ENCODE measurements at places on chromosomes 1 and 21. TPM values are rescaled to one million over a fixed set of nuclear protein-coding genes. Genes with fewer than 3 reads are reported as not detected.

OR10K2 gene
- total RNA-seq = not detected

LENEP gene
- total RNA-seq = not detected

HORMAD1 gene
- total RNA-seq = not detected

MYBPH gene
- total RNA-seq = 1.1 TPM

SRSF10 gene
- 195 TPM for total RNA-seq

DENND2C gene
- total RNA-seq = 1.7 TPM

LRRC39 gene
- total RNA-seq = 0.43 TPM

RGS13 gene
- not detected for total RNA-seq

LRRC3 gene
- not detected for total RNA-seq

FAM76A gene
- 8.4 TPM for total RNA-seq

CFAP74 gene
- total RNA-seq = not detected

TPM3 gene
- total RNA-seq = 248 TPM

TRABD2B gene
- total RNA-seq = 1.1 TPM

CLCA1 gene
- not detected for total RNA-seq

KIF17 gene
- 0.10 TPM for total RNA-seq

TRIM46 gene
- 0.79 TPM for total RNA-seq

CYP4A11 gene
- not detected for total RNA-seq

ANXA9 gene
- total RNA-seq = not detected

DRAXIN gene
- 7.1 TPM for total RNA-seq

GSTM5 gene
- 0.02 TPM for total RNA-seq

AMPD1 gene
- not detected for total RNA-seq

SPAG17 gene
- total RNA-seq = 0.18 TPM

PLA2G2D gene
- not detected for total RNA-seq

HES3 gene
- not detected for total RNA-seq

IL12RB2 gene
- total RNA-seq = not detected

SYT2 gene
- 0.06 TPM for total RNA-seq

AMY1B gene
- not detected for total RNA-seq

TFAP2E gene
- 9.8 TPM for total RNA-seq

KRTAP20-1 gene
- total RNA-seq = not detected

KLF17 gene
- not detected for total RNA-seq

GPR137B gene
- 8.7 TPM for total RNA-seq

CLCA4 gene
- not detected for total RNA-seq

CRYZL1 gene
- 29.0 TPM for total RNA-seq

B3GALT5 gene
- total RNA-seq = 5.4 TPM

LCE1A gene
- not detected for total RNA-seq

NBPF4 gene
- total RNA-seq = 1.4 TPM

TMOD4 gene
- not detected for total RNA-seq

SLC41A1 gene
- total RNA-seq = 33.2 TPM

FHAD1 gene
- 2.3 TPM for total RNA-seq

C8B gene
- total RNA-seq = not detected

S100A9 gene
- not detected for total RNA-seq

FUCA1 gene
- 0.18 TPM for total RNA-seq

CDC14A gene
- 10.2 TPM for total RNA-seq

COL11A1 gene
- not detected for total RNA-seq

PDZK1IP1 gene
- not detected for total RNA-seq

TAS1R1 gene
- 0.20 TPM for total RNA-seq

IRF2BP2 gene
- total RNA-seq = 41.1 TPM

OR2L13 gene
- not detected for total RNA-seq

BARHL2 gene
- total RNA-seq = not detected

AXDND1 gene
- not detected for total RNA-seq

INTS7 gene
- total RNA-seq = 41.2 TPM

SLC44A5 gene
- total RNA-seq = 0.33 TPM

CD5L gene
- total RNA-seq = not detected

CD52 gene
- total RNA-seq = not detected

S100A5 gene
- not detected for total RNA-seq
